ENCODE measurements at places on chromosomes 11 and 22.

- DNase-seq: no peak
These were observed 9.8 kb downstream of the DERL3 start for GRCh38 chr22:23828800-23829680.

DNA sequence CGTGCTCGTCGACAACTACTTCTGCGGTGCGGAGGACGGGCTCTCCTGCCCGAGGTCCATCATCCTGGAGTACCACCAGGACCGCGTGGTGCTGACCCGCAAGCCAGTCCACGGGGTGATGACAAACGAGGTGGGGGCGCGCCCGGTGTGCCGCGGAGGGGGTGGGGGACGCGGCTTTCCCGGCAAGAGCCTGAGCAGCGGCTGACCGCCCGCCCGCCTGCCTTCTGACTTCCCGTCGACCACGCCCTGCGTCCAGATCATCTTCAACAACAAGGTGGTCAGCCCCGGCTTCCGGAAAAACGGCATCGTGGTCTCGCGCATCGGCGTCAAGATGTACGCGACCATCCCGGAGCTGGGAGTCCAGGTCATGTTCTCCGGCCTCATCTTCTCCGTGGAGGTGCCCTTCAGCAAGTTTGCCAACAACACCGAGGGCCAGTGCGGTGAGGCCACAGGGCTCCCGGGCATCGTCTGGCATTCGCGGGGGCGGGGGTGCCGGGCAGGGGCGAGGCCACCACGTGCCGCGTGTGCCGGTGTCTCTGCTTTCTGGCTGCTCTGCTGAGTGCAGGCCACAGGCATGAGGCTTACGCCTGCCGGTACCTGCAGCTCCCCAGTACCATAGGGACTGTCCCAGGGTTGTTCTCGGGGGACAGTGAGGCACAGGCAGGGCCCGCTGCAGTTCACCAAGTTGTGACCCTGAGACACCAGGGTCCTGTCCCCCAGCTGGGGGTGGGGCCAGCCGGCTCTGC is 28.5 kb upstream of the MUC5B start:
- peak; percentile 63 for DNase-seq

DNA sequence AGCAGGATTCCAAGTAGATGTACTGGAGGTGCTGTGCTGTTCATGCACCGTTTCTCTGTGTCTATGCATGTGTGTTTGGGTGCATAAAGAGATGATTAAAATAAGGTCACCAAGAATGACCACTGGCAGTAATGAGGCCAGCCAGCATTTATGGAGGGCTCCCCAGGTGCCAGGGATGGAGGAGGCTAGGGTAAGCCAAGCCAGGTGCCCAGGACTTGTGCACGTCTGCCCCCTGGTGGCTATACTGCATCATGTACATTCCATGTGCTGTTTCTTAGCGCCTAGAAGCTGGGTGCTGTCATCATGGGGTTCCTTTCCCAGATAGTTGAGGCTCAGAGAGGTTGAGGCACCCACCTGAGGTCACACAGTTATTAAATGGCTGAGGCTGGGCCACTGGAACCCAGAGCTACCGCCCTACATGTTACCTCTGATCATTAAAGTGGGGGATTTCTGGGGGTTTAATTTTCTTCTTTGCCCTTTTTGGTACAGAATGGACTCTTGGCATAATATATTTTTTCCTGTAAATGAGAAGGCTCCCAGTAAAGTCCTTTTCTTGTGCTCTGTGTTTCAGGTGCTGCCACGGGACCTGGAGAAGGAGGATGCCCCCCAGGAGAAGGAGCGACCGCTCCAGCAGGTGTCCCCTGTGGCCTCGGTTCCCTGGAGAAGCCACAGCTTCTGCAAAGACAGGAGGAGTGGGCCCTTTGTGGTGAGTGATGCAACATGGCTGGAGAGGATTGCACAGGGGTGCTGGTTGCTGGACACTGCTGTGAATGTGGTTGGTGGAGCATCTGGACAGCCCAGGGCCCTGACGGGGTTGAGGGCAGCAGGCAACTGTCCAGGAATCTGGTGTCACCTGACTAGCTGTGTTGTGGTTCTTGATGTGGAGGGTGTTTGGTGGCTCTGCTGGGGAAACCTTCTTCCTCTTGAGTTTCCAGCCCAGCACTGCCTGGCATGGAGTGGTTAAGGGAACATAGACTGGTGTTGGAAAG is 96.4 kb downstream of the KIAA1671 start:
- no peak for DNase-seq

DNA sequence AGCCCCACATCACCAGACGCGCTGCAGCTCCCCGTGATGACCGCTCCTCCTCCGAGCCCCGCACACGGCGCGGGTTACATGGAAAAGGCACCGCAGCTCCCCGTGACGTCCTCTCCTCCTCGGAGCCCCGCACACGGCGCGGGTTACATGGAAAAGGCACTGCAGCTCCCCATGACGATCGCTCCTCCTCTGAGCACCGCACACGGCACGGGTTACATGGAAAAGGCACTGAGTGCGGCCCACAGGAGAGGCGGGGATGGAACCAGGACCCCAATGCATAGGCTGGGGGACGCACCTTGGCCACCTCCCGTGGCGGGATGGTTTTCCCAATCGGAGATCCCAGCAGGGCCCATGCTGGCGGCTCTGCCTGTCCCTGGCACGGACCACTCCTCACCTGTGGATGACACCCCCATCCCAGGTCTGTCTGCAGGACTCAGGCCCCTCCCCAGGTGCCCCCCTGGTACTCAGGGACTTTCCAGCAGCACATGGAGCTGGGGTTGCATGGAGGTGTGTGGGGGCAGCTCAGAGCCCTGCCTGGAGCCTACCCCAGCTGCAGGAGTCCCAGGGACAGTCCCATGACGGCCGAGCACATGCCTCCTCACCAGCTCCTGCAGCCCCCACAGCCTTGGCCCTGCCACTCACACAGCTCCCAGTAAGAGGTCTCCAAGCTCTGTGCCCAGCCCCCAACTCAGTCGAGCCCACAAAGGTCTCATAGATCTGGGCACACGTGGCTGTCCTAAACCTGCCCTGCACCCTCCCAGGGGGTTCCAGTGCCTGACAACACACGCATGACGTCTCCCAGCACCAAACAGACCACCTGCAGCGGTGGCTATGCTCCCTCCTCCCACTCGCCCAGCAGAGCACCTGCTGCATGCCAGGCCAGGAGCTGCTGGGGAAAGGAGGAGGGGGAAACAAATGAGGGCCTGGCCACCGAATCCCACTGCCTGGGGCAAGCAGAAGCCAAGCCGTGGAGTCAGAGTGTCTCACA is 166.6 kb downstream of the BRD1 start:
- peak; percentile 60 for DNase-seq

DNA sequence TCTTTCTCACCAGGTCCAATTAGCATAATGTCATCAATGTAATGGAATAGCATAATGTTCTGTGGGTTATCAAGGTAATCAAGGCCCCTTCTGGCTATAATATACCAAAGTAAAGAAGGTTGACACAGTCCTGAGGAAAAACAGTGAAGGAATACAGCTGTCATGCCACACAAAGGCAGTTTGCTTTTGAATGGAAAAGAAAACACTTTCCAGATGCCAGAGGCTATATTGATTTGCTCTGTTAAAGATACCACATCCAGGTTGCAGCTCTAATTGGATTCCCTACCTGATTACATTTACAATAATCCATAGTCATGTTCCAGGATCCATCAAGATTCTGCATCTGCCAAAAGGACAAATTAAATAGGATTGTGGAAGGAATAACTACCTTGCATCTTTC is 22.3 kb upstream of the CLPB start:
- DNase-seq: no peak

GRCh38 chr11:104912102-104912501 is 13.8 kb upstream of the CASP12 start:
- no peak for DNase-seq

DNA sequence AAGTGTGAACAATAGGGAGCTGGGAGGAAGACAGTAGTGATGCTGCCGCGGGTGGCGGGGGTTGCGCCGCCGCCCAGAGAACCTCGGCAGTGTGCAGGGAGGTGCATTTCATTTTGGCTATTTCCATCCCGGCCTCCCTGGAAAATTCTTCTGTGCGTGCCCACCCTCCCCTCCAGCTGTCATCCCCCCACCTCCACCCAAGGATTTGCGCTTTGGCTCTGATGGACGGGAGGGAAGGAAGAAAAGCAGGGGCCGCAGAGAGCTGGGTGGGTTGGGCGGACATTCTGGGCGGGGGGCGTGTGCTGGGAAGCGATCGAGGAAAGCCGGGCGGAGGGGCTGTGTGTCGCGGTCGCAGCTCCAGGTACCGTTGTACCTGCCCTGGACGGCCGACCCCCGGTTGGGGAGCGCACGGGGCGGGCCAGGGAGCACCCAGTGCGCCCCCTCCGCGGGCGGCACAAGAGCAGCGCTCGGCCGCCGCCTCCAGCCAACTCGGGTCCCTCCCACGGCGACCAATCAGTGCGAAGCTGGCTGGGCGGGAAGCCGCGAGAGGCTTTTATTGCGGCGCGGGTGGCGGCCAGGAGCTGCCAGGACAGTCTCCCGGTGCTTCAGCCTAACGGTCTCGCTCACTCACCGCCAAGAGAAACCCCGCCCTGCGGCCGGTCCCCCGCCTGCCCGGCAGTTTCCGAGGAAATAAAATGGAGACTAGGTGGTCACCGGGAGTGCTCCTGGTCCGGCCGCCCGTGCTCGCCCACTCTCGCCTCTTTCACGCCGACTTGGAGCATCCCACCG is 1.6 kb downstream of the NCAM1 start:
- peak; percentile 73 for DNase-seq

DNA sequence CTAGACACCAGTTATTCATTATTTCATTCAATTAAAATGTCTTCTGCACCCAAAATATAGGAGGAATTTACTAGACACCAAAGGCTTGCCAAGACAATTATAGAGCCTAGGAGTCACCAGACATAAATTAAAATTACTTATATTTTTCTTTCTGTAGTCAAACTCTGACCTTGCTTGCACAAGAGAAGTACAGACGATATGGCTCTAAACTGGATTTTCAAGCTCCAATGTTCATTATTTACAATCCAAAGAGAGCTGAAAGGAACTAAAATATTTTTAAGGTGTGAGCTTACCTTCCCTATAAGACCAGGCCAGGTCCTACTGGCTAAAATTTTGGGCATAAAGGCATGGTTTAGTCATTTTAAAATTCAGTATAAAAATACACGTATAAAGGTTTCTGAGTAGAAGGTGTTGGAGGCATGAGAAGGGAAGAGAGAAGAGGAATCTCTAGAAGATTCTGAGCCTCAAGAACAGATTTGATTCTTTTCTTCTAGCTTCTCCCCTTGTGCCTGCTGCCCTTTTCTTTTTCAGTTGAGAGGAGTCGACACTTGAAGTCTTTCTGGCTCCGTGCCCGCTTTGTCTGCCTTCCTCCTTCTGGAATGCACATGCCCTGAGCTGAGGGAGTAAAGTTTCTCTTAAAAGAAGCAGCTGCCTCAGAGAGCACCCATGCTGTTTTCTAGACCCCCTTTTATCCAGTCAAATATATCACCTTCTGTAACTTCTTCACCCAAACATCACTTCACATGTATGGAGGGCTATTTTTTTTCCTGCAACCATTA is 13.5 kb downstream of the C11orf97 start:
- no peak for DNase-seq

DNA sequence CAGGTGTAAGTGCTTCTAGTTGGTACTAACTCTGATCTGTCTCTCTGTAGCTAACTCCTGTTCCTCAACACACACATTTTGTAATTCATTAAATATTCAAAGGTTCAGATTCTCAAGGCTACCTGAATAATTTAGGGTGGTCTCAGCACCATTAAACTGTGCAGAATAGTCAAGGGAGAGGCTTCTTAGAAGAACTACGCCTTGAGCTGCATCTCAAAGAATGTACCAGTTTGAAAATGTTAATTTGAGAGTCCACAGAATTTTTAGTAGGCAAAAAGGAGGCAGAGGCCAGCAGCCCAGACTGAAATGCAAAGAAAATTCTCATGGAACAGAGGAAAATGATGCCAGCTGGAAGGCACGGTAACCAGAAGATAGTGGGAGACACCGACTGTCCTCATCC is 72.2 kb downstream of the GAB2 start:
- no peak for DNase-seq

GRCh38 chr11:62536301-62536957 is 10.2 kb downstream of the AHNAK start:
- DNase-seq: no peak

- DNase-seq: no peak
These were observed 22.1 kb upstream of the TMPRSS13 start for GRCh38 chr11:117950993-117951961.

DNA sequence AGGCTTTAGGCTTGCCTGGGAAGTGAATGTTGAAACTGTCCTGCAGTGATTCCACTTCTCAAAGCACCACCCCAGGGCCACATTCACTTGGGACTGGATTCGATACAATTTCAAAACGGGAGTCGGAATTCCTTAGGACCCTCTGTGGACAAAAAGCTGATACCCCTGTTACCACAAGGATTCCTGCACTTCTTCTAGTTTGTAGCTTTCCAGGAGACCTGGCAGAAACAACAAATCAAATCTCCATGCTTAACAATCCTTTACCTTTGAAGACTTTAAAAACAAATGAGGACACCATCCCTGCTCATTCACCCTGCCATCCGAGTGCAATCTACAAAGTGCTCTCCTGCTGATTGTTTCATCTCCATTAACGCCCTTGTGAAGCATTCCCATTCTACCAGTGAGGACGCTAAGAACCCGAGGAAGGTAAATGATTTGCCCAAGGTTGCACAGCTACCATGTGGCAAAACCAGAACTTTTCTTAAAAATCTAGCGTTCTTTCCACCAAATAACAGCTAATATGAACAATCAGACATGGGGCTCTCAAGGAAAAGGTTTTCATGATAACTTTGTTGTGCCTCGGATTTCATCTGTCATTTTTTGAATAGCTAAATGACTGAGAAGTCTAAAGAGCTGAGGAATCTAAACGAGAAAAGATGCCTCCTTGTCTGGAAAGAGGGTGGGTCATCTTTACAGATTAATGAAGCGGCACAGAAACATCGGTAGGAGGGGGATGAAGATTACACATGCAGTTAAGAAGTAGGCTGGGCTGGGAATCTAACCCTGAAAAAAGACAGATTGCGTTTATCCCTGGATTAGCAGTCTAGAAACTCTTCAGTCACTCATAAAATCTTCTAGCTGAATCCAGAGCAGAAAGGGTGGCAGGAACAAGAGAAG is 720 bp upstream of the MPZL2 start:
- no peak for DNase-seq

- no peak for DNase-seq
These were observed 16.6 kb upstream of the TTLL12 start for GRCh38 chr22:43203471-43203981.

DNA sequence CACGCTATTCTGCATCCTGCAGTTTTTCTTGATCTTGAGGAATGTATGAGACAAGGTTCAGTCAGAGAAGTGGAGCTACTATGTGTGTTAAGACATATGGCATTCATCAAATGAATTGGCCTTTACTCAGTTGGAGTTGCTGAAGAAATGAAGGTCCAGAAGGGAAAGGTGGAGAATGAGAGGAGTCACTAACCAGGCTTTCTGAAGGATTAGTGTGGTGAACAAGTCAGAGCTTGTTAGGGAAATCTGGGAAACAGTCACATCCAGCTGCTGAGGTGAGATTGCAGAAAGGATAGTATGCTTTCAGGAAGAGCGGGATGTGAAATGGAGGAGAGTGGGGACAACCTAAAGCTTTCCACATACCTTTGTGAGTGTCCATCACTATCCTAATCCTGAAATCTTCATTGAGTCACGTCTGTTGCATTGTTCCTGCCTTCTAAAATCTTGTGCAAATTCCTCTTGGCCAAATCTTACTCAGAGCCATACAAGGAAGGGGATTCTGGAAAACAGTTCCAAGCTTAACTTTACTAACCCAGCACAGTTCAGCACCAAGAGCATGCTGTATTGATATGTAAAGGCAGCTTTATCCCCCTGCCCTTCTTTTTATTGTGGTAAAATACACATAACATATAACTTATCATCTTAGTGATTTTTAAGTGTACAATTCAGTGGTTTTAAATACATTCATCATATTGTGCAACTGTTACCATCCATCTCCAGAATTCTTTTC is 11.4 kb upstream of the PITPNB start:
- no peak for DNase-seq

Data from type B pancreatic cell (in vitro differentiated cells).